ENCODE measurements at places on chromosomes 7 and 10.

- DNase-seq: no peak
These were observed 15.5 kb downstream of the SVIL start for GRCh38 chr10:29619241-29619669.

- no peak for DNase-seq
These were observed 330.7 kb downstream of the ACTR3B start for GRCh38 chr7:153090209-153090608.

DNA sequence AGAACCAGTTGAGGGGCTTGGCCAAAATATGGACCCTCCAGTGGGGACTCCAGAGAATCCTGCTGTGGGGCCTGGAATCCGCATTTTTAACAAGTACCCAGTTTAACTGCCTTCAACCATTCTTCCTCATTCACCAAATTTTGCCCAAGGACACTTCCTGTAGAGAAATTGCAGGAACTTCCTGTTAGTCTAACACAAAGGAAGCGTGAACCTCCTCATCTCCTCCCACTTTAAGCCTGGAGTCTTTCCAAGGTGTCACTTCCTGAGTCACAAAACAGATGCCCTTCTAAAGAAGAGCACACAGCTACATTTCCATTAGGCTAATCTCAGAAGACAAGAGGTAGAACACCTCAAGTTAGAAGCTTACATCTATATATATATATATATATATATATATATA, 188.4 kb downstream of the PPP1R17 start:
- DNase-seq: no peak

- DNase-seq: no peak
These were observed 166.0 kb upstream of the GPR26 start for GRCh38 chr10:123500110-123500509.

DNA sequence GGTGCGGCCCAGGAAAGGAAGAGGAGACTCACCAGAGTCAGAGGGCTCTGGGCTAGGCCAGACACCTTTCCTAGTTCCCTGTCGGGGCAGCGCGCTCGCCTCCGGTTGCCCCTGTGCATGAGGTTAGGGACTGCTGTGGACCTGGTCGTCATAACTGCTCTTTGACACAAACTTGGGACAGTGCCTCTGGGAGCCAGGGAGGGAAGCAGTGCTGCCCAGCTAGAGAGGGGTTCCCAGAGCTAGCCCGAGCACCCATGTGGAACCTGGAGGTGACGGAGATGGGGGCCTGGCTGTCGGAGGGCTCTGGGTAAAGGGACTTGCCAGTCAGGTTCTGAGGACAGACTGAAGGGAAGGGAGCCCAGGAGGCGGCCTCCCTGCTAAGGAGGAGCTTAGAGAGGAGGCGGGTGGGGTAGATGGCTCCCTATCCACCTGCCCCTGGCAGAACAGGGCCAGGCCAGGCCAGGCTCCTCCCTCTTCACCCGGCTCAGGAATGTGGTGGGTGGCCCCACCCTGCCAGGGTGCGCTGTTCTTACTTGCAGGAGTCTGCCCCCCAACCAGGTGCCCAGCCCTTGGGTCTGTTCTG, 29.7 kb downstream of the AGAP3 start:
- DNase-seq: no peak

DNA sequence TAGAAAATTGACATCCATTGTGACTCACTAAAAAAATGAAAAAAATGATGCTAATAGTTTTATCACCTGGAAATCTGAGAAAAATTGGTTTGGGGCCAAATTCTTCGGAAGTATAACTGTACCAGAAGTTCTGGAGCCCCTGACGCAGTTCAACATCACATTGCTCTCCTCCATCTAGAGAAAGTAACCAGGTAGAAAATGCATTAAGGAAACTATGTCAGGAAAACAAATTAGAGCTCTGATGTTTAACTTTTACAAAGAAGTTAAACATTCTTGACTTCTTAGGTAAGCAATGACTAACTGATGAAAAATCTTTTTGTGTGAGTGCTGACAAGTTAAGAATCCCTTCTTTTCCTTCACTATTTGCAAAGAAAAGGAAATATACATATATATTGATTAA, 61.1 kb upstream of the TMEM196 start:
- no peak for DNase-seq

- DNase-seq: no peak
These were observed 28.4 kb upstream of the RAPGEF5 start for GRCh38 chr7:22385326-22385725.

- DNase-seq: no peak
These were observed 349.2 kb downstream of the HGF start for GRCh38 chr7:81420526-81421226.

- no peak for DNase-seq
These were observed 32.2 kb downstream of the PLXDC2 start for GRCh38 chr10:19848226-19848985.

DNA sequence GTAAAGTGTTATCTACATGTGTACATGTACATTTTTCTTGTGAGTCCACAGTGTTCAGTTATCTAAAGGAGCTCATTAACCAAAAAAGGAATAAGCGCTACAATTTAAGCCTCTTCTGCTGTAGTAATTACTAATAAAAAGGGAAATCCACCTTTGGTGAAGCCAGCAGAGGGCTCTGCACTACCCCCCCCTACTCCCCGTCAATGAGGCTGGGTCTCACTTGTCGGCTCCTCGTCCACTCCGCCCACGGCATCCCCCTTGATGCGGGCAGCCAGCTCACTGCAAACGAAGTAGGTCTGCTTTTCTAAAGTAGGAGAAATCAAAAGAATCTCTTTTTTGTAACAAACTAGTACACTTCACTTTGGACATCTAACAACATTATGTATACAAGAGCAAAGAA, 4.7 kb upstream of the WASHC2A start:
- no peak for DNase-seq

- DNase-seq: no peak
These were observed 216.6 kb downstream of the KCNMA1 start for GRCh38 chr10:77420947-77421523.

- no peak for DNase-seq
These were observed 123.4 kb downstream of the NT5C2 start for GRCh38 chr10:103069453-103070331.

DNA sequence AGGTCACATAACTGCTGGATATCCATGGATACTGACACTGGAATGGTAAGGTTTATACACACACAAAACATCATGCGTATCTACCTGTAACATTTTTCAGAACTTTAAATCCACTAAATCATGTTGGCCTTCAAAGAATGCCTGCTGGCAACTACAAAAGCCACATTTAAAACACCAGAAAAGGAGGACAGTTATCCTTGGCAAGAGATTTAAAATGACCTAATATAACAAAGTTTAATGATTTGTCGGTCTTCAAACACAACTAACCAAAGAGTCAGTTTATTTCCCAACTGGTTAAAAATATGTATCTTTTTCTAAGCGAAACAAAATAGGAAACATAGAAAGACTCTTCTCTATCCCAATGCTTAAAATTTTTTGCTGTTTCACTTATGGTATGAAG, 24.0 kb downstream of the WAPL start:
- no peak for DNase-seq

GRCh38 chr10:50593523-50594376, 30.0 kb downstream of the SGMS1 start:
- DNase-seq: no peak

GRCh38 chr7:19707240-19707639, 1.6 kb downstream of the POLR1F start:
- DNase-seq: no peak

DNA sequence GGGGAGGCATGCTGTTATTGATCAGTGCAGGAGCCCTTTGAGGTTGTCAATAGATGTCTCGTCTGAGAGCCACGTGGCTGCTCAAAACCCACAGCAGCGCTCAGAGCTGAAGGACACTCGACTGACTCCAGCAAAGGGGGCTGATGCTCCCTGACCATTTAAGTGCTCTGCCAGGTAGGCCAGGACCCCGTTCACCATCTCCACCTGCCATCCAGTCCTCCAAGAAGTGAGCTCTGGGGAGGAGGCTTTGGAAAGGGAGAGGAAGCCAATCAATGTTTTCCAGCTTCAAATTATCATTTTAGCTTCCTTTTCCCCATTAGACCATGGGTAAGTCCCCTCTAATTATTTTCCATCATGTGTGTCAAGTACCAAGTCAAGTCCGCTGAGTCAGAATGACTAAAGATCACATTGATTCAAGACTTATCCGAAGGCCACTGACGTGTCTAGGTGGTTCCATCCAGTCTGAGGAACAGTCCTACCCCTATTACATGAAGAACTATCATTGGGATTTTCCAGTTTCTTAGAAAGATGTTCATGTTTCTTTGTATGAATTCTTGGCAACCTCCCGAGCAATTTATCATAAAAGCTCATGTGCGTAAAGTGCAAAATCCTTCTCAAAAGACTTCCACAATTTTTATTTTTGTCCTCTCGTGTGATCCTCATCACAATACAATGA, 302.6 kb upstream of the LYZL1 start:
- no peak for DNase-seq

DNA sequence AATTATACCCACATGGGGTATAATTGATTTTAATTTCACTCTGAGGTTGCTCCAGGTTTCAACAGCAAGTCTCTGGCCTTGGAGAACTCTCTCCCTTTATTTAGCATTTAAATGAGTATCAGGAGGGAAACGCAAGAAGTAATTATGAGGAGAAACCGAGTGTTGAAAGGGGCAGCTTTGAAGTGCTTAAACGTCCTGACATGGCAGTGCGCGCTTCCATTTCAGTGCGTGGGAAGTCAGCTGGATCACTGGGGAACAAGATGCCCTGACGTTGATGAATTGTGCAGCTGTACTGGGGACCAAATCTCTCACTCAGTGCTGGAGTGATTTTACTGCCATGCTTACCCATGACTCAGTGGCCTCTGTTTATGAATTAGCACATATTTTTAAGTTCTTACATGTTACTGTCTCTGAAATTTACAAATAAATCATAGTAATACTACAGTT, 106.0 kb upstream of the PRR15 start:
- DNase-seq: no peak

DNA sequence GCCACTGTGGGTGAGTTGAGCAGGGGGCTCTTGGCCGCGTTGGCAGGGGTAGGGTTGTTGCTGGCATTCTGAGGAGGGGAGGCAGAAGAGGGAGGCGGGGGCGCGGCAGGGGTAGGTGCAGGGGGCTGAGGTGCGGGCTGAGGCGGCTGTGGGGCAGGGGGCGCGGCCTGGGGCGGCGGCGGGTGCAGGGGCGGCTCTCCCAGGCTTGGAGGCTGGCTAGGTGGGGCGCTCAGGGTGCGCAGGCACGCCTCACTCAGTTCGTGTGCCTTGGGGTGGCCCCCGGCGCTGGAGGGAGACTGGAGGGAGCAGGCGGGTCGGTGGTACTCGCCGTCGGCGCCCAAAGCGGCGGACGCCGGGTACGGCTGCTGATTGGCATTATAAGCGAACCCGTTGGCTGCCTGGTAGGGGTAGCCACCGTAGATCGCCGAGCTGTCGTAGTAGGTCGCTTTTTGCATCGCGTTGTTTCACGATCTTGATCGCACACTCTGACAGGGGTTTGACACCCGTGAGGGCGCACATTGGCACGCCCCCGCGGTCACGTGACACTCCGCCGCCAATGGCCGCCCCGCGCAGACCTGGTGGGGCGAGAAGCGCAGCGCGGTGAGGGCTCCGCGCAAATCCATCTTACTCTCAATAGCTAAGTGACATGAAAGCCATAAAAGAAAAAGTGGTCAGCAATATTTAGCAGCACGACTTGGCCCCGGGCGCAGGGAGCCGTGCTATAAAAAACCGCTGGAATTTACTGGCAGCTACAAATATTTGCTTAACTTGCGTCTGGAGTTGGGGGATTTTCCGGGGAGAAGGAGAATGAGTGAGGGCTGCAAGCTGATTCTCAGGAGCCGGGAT, 7.9 kb upstream of the HOXA2 start:
- DNase-seq: no peak

GRCh38 chr7:56097700-56098099, 4.9 kb upstream of the PHKG1 start:
- no peak for DNase-seq

- no peak for DNase-seq
These were observed 75.3 kb downstream of the SVOPL start for GRCh38 chr7:138625849-138626230.

Data from vagina (tissue), 2 donors.